ENCODE measurements at places on chromosomes 2 and 18.

DNA sequence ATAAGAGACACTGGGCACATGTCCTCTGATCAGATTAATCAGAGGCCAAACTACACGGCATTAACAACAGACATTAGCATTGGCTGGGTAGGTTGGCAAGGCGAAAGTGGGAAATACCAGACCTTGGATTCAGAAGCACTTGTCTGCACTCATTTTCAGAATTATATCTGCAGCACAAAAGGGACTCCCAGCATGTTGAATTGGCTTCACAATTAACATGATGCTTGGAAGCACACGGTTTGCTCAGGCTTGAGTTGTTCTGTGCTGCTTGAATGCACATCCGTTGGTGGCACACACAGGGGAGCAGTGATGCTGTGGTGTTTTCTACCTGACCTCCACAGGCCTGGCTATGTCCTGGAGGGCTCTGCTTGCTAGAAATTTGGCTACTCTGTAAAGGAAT is 83.9 kb downstream of the ACTR3 start:
- no peak for DNase-seq

GRCh38 chr2:120739438-120740090 is 3.9 kb downstream of the GLI2 start:
- DNase-seq, result no peak

- DNase-seq, result no peak
These were observed 8.8 kb upstream of the SH3RF3 start for GRCh38 chr2:109120166-109120565.

DNA sequence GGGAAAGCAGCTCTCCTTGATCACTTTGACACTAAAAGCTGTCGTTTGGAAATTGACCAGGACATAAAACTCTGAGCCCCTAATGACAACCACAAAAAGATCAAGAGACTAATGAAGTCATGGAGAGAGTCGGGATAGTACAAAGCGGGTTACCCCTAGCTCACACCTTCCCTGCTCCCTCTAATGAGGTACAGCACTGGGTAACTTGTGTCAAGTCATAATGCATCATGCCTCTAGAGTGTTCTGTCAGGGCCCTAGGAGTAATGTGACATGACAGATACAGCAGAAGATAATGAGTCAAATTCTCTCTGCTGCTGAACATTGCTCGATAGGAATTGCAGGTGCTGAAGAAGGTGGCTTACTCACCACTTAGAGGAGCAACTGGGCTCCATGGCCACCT is 130.7 kb downstream of the AQP4 start:
- DNase-seq, result no peak

DNA sequence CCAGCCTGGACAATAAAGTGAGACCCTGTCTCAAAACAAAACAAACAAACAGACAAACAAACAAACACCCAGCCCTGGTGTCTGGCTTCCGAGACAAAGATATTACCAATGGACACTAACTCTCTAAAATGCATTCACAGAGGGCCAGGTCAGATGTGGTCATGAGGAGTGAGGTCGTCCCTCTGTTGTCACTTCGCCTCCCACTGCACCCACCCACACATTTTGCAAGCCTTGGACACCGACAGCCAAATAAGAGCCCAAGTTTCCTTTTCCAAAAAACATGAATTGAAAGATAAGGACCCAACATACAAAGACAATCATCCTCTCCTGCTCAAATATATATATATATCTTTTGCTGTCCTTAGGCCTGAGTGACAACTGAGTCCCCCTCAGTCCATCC is 319.9 kb downstream of the TSN start:
- no peak for DNase-seq

DNA sequence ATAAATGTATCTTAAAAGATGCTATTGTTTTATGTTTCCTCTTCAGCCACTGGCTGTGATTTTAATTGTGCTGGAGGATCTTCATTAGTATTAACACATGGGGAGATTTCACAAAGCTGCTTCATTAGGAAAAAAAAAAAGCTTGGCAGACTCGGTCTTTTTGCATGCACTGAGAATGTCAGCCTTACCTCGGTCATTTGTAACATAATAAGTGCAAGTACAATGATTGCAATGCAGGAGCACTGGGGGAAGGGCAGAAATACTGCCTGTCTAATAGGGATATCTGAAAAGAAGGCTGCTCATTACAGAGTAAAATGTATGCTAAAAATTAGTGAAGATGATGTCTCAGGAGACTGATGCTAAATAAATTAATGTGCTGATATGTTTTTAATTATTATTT is 1.3 kb upstream of the BAZ2B start:
- peak; percentile 39 for DNase-seq

GRCh38 chr18:6543330-6543908 is 128.7 kb upstream of the L3MBTL4 start:
- peak; percentile 50 for DNase-seq

DNA sequence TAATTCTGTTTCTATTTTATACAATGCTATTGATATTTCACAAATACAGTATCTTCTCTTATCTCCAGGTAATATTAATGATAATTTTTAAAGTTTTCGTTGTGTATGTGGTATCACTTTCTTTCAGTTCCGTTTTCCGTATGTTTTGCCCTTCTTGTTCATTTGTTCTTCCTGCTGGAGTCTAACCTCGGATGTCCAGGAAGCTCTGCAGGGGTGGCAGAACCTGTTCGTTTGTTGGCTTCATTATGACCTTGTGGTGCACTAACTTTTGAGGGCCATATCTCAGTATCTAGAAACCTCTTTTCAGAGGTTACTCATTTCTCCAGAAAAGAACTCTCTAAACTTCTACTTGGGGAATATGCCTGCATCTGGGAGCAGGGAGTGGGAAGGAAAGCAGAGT is 134.5 kb downstream of the NBAS start:
- DNase-seq, result no peak

- DNase-seq, result peak; percentile 72
These were observed 3.6 kb downstream of the SOX11 start for GRCh38 chr2:5695654-5696403.

GRCh38 chr2:43484323-43484930 is 111.4 kb downstream of the THADA start:
- peak; percentile 78 for DNase-seq

DNA sequence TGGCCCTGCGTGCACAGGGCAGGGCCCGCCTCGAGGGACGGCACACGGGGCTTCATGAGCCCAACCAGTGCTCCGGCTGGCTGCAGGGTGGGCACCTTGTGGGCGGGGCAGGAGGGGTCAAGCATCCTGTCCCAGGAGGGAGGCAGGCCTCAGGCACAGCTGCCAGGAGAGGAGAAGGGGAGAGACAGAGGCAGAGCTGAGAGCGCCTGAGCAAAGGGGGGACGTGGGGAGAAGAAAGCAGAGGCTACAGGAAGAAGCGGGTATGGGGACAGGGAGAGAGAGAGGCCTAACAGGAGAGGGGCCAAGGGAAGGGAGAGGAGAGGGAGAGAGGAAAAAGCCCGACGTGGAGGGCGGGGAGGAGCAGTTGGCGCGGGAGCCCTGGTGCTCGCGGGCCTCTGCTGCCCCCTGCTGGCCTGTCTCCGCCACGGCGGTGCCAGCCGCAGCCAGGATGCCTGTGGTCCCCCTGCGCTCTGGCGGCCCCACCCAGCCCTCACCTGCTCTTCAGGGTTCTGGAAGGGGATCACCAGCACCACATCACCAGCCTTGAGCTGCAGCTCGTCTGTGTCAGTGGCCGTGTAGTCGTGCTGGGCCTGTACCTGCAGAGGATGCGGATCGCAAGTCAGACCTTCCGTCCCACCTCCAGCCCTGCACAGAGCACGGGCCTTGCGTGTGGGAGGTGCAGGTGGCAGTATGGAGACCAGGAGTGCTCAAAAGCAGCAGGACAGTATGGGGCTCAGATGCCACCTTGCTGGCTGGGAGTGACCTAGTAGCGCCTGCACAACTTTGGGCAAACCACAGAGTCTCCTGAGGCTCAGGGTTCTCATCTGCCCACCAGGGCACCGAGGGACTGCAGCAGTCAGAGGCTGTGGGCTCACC is 56.8 kb downstream of the BIN1 start:
- DNase-seq, result peak; percentile 53

DNA sequence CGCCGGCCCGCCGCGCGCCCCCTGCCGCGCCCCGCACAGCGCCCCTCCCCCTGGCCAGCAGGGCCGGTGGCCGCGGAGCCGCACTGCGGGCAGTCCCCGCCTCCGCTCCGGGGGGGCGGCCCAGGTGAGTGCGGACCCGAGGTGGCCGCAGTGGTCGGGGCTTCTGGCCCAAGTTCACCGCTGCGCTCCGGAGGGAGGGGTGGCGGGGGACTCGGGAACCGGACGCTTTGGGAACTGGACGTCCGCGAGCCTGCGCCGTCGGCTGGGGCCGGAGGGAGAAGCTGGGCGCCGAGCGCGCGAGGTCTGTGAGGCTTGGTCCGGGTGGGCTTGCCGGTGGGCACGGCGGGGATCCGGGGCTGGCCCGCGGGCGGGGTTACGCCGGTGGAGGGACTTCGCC is 591 bp upstream of the LDLRAD4 start:
- DNase-seq, result no peak

- DNase-seq, result no peak
These were observed 110.2 kb upstream of the CCDC68 start for GRCh38 chr18:55069497-55069896.

DNA sequence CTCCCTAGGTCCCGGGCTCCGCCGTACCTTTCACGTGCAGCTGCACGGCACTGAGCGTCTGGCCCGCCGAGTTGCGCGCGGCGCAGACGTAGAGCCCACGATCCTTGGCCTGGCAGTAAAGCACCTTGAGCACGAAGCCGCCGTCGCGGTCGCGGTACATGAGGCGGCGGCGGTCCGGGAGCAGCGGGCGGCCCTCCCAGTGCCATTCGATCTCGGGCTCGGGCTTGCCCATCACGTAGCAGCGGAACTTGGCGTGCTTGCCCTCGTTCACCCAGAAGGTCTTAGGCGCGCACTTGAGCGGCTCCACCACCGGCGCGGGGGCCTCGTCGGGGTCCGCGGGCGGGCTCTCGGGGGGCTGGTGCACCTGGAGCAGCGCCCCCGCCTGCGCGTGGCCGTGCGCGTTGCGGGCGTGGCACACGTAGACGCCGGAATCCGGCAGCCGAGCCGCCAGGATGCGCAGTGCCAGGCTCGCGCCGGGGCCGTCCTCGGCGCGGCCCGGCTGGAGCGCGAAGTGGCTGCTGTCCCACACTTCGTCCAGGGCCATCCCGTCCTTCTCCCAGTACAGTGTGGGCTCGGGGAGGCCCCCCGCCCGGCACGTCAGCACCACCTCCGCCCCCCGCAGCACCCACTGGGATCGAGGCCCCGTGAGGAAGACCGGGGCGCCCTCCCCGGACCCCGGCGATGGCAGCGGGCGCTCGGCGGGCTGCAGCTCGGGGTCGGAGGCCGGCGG is 980 bp downstream of the OBSL1 start:
- peak; percentile 26 for DNase-seq

DNA sequence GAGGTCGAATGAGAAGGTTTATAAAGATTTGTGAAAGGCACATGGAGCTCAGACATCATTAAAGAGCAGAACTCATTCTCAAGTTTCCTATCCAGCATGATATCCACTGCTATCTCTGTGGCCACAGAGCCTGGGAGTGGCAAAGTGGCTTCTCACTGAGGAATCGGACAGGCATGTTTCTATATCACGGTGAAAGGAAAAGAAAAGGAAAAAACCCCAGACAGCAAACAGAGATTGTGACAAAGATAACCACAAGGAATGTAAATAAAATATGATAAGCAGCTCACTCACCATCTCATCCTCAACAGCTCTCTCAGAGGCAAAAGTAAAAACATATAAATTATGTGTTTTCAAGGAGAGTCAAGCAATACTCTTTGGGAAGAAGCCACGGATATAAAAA is 2.5 kb downstream of the PID1 start:
- DNase-seq, result peak; percentile 19

DNA sequence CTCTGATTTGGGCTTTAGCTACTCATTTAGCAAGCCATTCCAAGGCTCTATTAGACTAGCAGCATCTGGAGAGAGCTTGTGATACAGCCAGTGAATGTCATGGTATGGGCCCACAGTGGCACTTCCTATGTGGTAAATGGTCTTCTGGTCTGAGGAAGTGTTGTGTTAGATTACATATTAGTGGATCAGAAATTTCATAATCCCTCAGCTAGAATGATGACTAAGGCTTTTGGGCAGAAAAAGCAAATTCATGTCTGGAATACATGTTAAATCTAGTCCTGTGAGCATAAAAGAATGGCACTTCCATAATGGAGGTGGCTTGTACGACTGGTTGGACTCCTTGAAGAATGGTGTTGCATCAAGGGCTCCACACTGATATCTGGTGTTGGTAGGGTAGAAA is 436.8 kb upstream of the CWC22 start:
- no peak for DNase-seq

DNA sequence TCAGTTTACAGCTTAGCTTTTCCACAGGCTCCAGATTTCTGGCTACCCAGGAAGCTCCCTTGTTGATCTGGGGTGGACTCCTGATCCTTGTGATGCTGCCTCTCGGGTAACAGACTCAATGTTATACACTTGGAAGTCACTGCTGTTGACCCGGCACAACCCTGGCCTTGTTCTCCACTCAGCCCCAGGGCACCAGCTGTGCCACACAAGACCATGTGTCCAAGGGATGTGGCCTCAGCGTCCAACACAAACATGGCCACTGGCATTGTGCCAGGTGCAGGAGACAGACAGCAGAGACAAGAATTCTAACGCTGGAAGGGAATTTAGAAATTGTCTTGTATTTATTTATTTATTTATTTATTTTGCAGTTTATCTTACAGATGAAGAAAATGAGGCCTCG is 39.0 kb upstream of the PPP4R1 start:
- DNase-seq, result no peak

Data from fibroblast of skin of right quadriceps (primary cell).